ENCODE measurements at places on chromosomes 2 and 18.

DNA sequence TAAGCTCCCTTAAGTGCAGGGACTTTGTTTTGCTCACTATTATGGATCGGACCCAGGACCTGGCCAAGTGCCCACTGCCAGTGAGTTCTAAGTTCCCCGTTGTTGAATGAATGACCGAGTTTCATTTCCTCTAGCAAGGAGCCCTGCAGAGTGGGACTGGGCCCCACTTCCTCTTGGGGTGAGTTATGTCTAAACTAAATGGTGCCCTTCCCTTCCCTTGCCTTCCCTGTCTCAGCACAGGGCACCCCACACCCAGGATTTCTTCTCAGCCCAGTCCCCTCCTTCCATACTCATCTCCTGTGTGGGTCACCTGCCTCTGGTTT is 195.3 kb upstream of the HS6ST1 start:
- H3K4me3 ChIP-seq = no peak overlapping the region
- H3K4me1 ChIP-seq = no peaks in the 10 kb centered on the region
- DNase-seq = no peak
- no peaks in the 10 kb centered on the region for H3K36me3 ChIP-seq

DNA sequence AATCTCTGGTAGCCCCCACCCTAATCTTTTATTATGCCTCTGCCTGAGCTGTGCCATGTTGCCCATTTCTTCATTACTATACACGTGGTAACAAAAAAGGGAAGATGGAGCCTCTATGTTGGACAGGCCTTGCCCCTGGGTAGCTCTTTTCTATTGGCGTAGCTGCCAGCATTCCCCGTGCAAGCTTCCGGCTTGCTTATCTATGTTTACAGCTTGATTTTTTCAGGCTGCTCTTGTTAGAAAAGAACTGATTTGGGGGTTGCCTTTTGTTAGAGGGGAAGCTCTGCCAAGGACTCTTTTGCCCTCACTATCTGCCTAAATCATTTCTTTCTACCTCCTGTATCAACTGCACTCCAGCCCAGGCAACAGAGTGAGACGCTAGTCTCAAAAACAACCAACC is 45.5 kb upstream of the ZSWIM2 start:
- no peak for DNase-seq
- no peak overlapping the region for H3K4me3 ChIP-seq
- peaks cover 6% of the 10 kb centered on the region for H3K4me1 ChIP-seq

DNA sequence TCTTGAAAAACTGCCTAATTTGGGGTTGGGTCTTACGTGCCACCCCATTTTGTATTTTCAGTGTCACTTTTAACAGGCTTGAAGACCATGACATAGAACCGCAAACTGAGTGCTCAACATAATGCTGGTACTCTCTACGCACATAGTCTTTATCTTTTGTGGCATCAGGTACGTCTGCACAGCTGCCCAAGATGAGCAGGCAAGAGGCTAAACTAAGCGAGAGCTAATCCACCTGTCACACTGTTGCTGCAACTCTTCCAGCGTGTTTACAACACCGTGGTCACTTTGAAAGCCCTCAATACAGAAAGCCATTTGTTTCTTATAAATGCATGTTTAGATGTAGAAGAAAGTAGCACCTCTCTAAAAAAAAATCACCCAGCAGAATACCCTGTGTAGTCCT is 270.0 kb upstream of the TCF4 start:
- no peaks in the 10 kb centered on the region for H3K36me3 ChIP-seq
- peaks cover 37% of the 10 kb centered on the region for H3K4me1 ChIP-seq
- DNase-seq = no peak
- peak overlapping the region; percentile 61 for H3K27ac ChIP-seq

GRCh38 chr2:52113338-52113737 is 1081.4 kb upstream of the NRXN1 start:
- H3K4me1 ChIP-seq = no peaks in the 10 kb centered on the region
- DNase-seq = no peak
- H3K27me3 ChIP-seq = no peaks in the 10 kb centered on the region
- H3K27ac ChIP-seq = no peak overlapping the region

- no peak overlapping the region for H3K4me3 ChIP-seq
- H3K27ac ChIP-seq = no peak overlapping the region
- H3K36me3 ChIP-seq = peaks cover 98% of the 10 kb centered on the region
- H3K27me3 ChIP-seq = no peaks in the 10 kb centered on the region
- peaks cover 5% of the 10 kb centered on the region for H3K4me1 ChIP-seq
- DNase-seq = no peak
Measured at GRCh38 chr2:215366440-215367032, 54.7 kb downstream of the ATIC start.

DNA sequence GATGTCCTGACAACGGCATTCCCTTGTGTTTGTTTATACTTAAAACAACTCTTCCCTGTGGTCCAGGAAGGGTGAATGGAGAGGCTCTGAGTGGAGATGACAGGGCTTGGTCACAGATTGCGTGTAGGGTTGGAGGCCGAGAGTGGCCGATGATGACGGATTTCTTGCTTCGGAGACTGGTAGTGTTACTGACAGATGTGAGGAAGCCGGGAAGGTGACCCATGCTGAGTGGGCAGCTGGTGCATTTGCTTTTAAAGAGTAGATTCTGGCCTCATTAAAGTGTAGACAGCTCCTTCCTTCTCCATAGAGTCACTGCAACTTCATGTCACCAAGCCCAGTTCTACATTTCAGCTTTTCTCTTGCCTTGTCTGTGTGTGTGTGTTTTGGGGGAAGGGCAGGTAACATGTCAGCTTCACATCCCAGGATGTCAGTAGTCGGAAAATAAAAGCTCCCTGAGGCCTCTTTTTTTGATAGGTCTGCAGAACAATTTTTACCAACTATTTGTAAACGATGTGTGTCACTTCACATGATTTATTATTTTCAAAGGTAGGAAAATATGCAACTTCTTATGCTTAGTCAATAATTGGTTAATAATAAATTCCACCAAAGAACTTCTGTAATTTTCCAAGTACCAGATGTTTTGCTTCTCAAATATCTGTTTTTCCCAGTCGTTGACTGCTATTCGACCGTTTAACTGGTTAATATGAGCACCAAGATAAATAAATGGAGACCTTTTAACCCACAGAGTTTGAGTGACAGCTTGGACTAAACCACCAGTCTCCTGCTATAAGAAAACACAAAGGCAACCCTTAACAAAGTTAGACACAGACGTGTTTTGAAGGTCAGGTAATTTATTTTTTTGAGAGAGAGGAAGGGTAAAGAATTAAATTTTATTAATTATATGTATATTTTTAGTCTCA is 436.9 kb downstream of the SLC4A3 start:
- no peaks in the 10 kb centered on the region for H3K4me1 ChIP-seq
- H3K4me3 ChIP-seq = no peak overlapping the region
- H3K27me3 ChIP-seq = no peaks in the 10 kb centered on the region
- H3K27ac ChIP-seq = no peak overlapping the region

- H3K27me3 ChIP-seq = no peaks in the 10 kb centered on the region
- no peaks in the 10 kb centered on the region for H3K36me3 ChIP-seq
- H3K4me3 ChIP-seq = no peak overlapping the region
- DNase-seq = peak; percentile 54
Measured at GRCh38 chr18:23871410-23871809, 143.1 kb upstream of the TTC39C start.

DNA sequence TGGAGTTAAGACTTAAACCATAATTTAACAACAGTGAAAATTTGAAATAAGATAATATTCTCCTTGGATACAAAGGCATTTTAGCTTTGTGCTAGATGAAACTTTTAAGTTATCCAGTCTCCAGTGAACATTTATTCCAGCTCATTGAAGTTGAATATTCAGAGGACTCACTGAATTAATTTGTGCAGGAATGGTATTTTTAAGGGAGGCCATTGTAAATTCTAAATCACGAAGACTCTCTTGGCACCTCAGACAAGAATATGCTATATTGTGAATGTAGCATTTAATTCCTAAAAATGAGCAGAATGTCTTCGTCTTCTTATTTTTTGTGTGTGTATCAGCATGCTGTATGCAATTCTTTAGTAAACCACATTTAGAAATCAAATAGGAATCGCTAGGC is 731.7 kb upstream of the RAB6C start:
- no peaks in the 10 kb centered on the region for H3K36me3 ChIP-seq

- DNase-seq = no peak
- H3K27me3 ChIP-seq = no peaks in the 10 kb centered on the region
- H3K36me3 ChIP-seq = no peaks in the 10 kb centered on the region
- no peaks in the 10 kb centered on the region for H3K4me1 ChIP-seq
Measured at GRCh38 chr2:113351375-113352355, 72.9 kb upstream of the PAX8 start.

DNA sequence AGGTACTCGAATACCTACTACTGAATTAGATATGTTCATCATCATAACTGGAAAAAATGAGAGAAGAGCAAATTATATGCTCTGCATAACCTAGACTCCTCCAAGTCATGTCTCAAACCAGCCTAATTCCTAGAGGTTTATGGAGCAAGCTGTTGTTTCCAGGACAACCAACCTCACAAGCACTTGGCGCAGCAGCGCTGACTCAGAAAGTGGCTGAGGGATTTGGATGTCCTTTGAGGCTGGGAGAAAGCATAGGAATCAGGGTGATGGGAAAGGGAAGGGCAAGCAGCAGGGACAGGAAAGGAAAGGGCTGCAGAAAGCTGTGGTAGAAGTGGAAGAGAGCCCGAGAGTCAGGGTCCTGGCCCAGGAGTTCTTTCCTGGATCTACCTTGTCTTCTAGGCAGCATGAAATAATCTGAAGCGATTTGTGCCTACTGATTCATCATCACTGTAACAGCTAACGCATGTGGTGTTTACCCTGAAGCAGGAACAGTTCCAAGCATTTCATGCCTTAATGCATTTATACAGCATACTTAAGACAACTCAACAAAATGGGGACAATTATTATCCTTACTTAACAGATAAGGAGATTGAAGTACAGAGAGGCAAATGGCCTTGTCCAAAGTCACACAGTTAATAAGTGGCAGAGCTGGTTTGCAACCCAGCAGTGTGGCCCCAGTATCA is 3.7 kb downstream of the PLEK start:
- no peaks in the 10 kb centered on the region for H3K4me1 ChIP-seq
- no peaks in the 10 kb centered on the region for H3K36me3 ChIP-seq
- DNase-seq = no peak
- H3K4me3 ChIP-seq = no peak overlapping the region
- H3K27ac ChIP-seq = no peak overlapping the region

DNA sequence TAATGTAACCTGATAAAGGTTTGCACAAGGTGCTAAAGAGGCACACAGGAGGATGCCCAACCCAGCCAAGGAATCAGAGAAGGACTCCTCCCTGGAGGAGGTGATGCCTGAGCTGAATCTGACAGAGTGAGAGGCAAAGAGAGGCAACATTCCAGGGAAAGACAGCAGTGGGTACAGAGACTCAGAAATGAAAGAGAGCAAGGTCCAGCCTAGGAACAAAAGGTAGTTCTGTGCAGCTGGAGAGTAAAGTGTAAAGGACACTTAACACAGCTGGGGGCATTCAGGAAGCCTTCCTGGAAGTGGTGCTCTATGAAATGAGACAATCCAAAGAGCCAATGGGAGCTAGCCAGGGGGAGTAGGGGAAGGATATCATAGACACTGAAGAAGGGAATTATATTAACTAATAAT is 181.0 kb upstream of the GLI2 start:
- no peaks in the 10 kb centered on the region for H3K4me1 ChIP-seq
- no peak overlapping the region for H3K4me3 ChIP-seq
- no peak for DNase-seq
- no peak overlapping the region for H3K27ac ChIP-seq

DNA sequence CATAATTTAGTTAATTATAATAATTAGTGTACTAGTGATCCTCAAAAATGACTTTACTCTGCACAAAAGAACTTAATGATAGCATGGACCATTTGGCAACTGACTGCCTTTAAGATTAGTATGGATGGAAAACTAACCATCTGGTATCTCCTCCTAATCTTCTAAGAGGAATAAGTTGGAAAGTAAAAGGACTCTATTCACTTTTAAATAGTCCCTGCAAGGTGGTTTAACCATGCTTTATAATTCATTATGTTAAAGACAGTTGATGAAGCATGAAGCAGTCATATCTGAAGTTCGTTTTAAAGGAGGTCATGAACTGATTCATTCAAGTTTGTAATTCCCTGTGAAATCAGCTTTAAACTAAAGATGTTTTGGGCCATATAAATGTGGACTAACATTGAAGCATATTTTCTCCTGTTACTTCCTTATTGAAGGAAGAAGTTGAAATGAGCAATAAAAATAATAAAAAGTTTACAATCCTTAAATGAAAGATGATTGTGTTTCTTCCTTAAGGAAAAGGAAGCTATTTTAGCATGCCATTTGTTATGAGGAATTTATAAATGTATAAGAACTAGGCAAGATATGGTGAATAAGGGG is 446.0 kb downstream of the XIRP2 start:
- H3K4me3 ChIP-seq = peak overlapping the region; percentile 37
- H3K27me3 ChIP-seq = no peaks in the 10 kb centered on the region
- peak overlapping the region; percentile 74 for H3K27ac ChIP-seq

DNA sequence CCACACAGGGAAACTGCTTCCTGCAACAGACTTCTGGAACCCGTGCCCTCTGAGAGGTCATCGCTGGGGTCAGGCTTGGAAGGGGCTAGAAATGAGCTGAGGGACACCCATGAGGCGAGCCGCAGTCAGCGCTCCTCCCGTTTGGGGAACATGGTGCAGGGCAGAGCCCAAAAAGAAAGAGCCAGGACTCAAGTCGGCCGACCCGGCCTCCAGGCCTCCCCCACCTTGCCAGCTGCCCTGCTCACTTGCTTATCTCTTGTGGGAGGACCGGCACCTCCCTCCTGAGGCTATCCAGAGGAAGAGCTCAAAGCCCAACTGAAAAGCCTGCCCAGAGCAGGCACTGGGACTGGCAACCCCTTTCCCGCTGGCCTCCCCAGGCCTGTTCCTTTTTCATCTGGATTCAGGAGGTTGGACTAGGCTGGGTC is 43.6 kb downstream of the SCTR start:
- peaks cover 10% of the 10 kb centered on the region for H3K4me1 ChIP-seq
- no peaks in the 10 kb centered on the region for H3K36me3 ChIP-seq
- H3K4me3 ChIP-seq = no peak overlapping the region
- no peak for DNase-seq
- no peaks in the 10 kb centered on the region for H3K27me3 ChIP-seq

GRCh38 chr2:150143087-150143536 is 344.4 kb downstream of the RND3 start:
- H3K4me3 ChIP-seq = no peak overlapping the region
- H3K27me3 ChIP-seq = no peaks in the 10 kb centered on the region
- peaks cover 16% of the 10 kb centered on the region for H3K4me1 ChIP-seq
- DNase-seq = no peak
- no peak overlapping the region for H3K27ac ChIP-seq
- H3K36me3 ChIP-seq = no peaks in the 10 kb centered on the region

- no peak for DNase-seq
- H3K4me1 ChIP-seq = peaks cover 48% of the 10 kb centered on the region
- H3K27me3 ChIP-seq = no peaks in the 10 kb centered on the region
- no peaks in the 10 kb centered on the region for H3K36me3 ChIP-seq
Measured at GRCh38 chr2:96529376-96530143, 7.0 kb upstream of the ARID5A start.

GRCh38 chr18:33744032-33744697 is 166.1 kb downstream of the ASXL3 start:
- no peak for DNase-seq
- H3K27me3 ChIP-seq = no peaks in the 10 kb centered on the region
- H3K4me1 ChIP-seq = no peaks in the 10 kb centered on the region
- no peaks in the 10 kb centered on the region for H3K36me3 ChIP-seq
- H3K4me3 ChIP-seq = no peak overlapping the region
- no peak overlapping the region for H3K27ac ChIP-seq

- H3K4me1 ChIP-seq = peaks cover 4% of the 10 kb centered on the region
- H3K27me3 ChIP-seq = no peaks in the 10 kb centered on the region
- H3K4me3 ChIP-seq = no peak overlapping the region
- H3K36me3 ChIP-seq = no peaks in the 10 kb centered on the region
Measured at GRCh38 chr2:54063967-54064535, 51.4 kb upstream of the ACYP2 start.

GRCh38 chr2:112138159-112139032 is at the start of gene FBLN7:
Gene FBLN7 (plus strand): TSS chr2:112138385. CDS start chr2:112138656, 271 bp downstream.
- DNase-seq = peak; percentile 46
- H3K27ac ChIP-seq = no peak within 1 kb of the TSS
- peaks cover 6% of the 10 kb centered on the region for H3K4me1 ChIP-seq
- H3K27me3 ChIP-seq = no peaks in the 10 kb centered on the region
- H3K4me3 ChIP-seq = peak within 1 kb of the TSS; percentile 50

Data from A673 (cell line).